Right renal cortex interstitium (tissue), 3 donors: ENCODE measurements at places on chromosomes 12 and 14. TPM values are rescaled to one million over a fixed set of nuclear protein-coding genes. Genes with fewer than 3 reads are reported as not detected.

DNA sequence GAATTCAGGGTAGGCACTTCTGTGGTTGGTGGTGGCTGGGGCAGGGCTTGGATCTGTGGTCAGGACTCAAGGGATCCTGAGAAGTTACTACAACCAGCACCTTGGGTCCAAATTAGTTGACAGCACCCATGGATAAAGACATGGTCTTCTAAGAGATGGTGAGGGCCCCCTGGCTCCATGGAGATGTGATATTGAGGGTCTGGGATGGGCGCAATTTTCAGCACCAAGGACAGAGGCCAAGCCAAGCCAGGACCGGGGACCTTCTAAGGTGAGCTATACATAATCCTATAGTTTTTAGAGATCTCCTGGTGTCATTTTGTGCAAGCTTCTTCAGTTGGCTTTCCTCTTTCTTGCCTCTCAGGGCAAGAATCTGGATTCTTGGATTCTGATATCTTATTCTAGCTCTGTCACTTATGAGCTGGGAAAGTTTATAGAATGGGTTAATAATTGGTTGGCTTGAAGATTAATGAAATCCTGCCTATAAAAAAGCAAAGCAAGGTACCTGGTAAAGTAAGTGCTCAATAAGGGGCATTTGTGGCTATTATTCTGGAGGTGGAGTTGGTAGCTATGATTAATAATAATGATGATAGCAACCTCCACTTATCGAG is 130.1 kb upstream of the LHX5 start:
- DNase-seq = no peak

DNA sequence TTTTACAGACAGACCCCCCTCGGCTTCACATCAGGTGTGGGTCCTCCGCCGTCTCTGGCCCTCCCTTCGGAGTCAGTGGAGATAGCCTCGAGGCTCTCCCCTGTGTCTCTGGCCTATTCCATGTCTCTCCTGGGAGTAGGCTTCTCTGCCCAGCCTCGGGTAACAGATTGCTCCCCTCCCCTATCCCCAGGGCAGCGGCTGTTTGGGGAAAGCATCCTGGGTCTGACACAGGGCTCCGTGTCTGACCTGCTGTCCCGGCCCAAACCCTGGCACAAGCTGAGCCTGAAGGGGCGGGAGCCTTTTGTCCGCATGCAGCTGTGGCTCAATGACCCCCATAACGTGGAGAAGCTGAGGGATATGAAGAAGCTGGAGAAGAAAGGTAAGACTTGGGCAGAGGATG is 30.8 kb downstream of the PHETA1 start:
- DNase-seq = no peak

GRCh38 chr12:32777159-32777558 is 21.5 kb upstream of the YARS2 start:
- no peak for DNase-seq

DNA sequence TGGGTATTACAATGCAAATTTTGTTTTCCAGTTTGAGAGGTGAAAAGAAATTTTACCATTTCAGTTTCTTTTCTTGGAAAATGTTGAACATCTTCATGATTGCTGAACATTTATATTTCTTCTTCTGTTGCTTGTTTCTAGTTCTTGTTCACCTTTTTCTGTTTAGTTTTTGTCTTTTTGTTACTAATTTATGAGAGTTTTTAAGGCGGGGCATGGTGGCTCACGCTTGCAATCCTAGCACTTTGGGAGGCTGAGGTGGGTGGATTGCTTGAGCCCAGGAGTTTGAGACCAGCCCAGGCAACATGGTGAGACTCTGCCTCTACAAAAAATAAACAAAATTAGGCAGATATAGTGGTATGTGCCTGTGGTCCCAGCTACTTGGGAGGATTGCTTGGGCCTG is 10.7 kb downstream of the KIF5A start:
- no peak for DNase-seq

DNA sequence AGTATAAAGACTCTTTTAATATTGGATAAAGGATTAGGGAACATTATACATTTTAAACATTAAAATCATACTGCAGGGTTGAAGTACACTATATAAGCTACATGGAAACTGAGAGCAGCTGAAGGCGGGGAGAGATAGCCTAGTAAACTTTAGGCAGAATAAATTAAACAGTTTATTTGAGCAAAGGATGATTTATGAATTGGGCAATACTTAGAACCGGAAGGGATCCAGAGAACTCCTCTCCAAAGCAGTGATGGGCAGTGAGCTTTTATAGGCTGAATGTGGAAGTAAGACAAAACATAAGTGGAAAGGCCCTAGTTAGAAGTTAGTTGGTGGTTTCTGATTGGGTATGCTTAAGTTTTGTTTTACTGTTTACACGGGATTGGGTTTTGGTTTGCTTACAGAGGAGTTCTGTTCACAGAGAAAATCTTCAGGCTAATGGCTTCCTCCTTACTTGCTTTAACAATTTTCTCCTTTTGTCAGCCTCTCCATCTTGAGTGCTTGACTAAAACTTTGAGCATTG is 18.9 kb downstream of the LEMD3 start:
- no peak for DNase-seq

- no peak for DNase-seq
Observed at GRCh38 chr14:103846543-103847450, 578 bp downstream of the PPP1R13B start.

DNA sequence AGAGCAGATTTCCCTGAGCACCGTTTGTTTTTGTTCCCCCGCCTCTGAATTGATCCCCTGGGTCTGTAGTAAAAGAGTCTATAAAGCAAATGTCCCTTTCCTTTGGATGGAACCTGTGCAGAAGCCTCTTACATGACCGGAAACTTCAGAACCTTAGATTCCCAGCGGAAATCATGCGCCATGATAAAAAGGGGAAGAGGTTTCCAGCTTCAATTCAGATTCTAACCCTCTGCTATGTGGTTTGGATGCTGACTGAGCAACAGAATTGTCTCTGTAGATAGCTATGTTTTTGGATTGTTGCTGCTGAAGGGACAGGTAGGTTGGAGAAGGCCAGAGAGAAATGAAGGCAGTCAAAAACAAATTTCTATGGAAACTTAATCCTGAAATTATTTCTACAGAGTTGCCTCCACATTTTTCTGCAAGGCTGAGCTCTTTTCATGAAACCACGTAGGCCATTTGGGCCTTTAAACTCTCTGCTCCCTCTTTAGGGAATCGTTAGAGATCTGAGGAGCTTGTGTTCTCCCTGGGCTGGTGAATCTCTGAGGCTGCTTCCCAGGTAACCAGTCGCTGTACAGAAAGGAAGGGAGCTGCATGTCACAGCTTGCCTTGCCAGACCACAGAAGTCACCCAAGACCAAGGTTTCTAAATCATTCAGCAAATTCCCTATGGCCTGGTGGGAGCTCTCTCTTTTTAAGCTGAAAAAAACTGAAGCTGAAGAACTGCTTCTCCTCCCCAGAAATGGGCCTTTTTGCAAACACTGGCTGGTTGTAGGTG is 28.7 kb upstream of the OR10P1 start:
- no peak for DNase-seq

TFCP2 gene
- polyA plus RNA-seq = 58.6 TPM

DNA sequence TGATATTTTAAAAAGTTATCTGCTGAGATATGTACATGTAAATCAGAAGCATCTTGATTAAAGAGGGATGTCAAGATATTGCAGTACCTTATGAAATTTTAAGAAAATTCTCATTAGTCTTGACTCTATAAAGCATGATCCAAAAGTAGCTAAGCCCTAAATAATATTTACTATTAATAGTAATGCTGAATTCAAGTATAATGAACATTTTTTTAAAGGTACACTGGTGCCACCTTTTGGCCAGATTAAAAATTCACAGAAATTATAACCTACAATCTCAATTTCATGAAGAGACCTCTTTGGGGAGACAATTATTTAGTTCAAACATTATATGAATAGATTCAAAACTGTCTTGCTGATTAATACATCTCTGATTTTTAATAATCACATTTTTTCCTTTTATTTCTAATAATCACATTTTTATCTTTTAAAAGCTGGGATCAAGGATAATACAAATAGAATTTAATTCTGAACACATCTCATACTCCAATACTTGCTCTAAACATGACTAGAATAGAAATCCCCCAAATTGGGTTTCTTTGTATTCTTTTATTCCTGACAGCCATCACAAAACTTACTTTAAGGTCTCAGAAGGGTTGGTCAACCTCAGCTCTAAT is 13.4 kb downstream of the AKAP5 start:
- no peak for DNase-seq

- DNase-seq = no peak
Observed at GRCh38 chr12:91663310-91663709, 480.7 kb upstream of the DCN start.

AQP6 gene
- 16.1 TPM for polyA plus RNA-seq

- no peak for DNase-seq
Observed at GRCh38 chr12:10392394-10392930, 2.6 kb upstream of the KLRK1 start.

- DNase-seq = no peak
Observed at GRCh38 chr14:102779574-102780315, 2.5 kb downstream of the TRAF3 start.

DNA sequence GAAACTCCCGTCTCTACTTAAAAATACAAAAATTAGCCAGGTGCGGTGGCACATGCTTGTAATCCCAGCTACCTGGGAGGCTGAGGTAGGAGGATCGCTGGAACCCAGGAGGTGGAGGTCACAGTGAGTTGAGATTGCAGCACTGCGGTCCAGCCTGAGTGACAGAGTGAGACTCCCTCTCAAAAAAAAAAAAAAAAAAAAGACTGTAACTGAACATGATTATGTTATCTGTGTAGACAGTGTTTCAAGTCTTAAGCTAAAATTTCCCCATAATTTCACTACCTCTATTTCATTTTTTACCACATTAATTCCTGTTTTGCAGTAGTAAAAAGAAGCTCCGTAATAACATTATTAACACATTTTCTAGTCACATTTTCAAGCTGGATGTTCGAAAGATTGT is 5.4 kb downstream of the PLBD1 start:
- DNase-seq = no peak

DNA sequence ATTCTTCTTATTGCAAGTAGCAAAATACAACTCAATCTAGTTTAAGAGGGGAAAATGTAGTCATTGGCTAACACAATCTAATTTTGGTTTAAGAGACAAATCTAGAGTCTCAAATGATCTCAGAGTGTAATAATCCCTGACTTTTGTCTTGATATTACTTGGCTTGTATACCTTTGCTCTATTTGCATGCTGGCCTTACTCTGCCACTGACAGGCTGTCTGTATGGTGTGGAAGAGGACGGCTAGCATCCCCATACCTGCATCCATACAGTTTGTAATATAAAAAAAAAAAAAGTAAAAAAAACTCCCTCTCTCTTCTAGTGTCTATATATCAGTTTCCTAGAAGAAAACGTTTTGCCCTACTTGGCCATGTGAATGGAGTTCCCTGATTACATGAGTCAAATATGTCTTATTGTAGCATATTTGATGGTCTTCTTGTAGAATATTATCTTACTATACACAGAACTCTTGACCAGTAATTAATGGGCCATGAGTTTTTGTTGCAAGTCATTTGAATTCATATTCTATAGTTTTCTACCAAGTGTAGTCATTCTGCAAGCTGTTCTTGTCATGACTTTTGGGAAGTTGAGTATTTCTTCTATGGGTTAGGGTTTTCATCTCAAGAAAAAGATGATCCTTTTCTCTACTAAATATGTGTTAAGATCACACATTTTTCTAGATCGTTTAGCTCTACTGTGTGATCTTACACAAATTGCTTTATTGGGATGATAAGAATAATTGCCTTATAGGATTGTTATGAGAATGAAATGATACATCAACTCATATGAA is 8.2 kb downstream of the HIF1A start:
- DNase-seq = no peak

GRCh38 chr14:58272588-58273372 is 25.6 kb upstream of the ARID4A start:
- DNase-seq = no peak

GRCh38 chr14:32332415-32333316 is 3.6 kb downstream of the AKAP6 start:
- no peak for DNase-seq

RDH16 gene
- 0.37 TPM for polyA plus RNA-seq

DNA sequence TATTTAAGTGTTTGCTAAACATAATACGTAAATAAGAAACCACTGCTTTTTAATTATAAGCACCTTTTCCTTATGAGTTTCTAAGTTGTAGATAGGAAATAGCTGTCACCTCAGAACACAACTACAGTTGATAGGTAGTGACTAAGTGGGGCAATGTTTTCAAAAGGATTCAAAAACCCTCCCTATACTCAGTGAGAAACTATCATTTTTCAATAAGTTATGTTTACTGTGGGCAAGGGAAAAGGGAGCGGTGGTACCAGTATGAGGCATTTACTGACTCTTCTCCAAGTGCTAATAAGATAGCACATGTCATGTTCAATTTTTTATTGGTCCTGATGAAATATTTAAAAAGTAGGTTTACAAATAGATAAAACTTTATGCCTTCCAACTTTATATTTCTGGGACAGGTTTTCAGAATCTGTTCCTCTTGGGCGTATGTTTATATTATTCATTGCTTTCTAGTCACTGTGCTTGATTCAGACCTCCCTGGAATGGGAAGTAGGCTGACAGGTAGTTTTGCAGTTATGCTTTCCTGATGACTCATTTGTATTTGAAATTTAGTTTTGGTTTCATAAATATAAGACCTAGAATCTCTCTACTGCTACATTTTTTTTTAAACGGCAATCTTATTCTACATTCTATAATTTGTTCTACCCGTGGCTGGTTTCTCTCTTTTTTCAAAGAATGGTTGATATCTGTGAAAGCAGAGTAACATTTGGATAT is 153.1 kb downstream of the TMEM117 start:
- no peak for DNase-seq

GRCh38 chr12:77218278-77218677 is 152.9 kb upstream of the E2F7 start:
- DNase-seq = no peak

- DNase-seq = no peak
Observed at GRCh38 chr14:87989221-87989955, 3.6 kb downstream of the GALC start.

DNA sequence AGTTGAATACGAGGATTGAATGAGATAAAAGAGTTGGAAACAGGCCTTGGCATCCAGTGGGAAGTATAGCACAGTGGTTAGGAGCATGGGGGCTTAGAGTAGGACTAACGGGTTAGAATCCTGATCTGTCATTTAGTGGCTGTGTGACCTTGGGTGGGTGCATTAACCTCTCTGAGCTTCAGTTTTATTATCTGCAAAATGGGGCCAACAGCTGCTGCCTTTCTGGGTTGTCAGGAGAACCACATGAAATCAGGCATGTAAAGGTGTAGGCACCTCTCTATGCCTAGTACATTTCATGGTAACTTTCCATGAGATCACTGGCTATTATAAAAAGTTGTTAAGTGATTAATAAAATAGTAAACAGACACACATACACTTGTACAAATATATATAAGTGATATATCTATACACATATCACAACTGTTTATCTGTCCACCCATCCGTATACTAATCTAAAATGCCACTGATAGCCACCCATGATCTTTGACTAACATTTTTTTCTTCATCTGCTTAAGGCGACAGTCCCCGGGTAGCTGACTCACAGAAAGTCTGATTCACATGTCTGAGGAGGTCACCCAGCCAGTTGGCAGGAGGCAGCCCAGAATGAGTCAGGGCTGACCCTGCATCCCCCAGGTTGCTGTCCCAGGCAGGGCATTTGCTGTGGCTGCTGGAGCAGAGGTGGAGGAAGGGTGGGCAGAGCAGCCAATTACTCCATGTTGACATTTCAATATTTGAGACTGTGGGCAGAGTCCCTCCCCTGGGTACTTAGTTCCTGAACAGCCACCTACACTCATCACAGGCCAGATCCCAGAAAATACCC is 125.6 kb upstream of the NOS1 start:
- DNase-seq = no peak

DDIT3 gene
- 33.8 TPM for polyA plus RNA-seq

LBHD2 gene
- polyA plus RNA-seq = not detected

- no peak for DNase-seq
Observed at GRCh38 chr14:34649344-34649743, 19.4 kb upstream of the SNX6 start.
